Eye (tissue), 1 donor: ENCODE measurements at places on chromosomes 16 and 17.

GRCh38 chr17:13202835-13203234 is 185.0 kb upstream of the ELAC2 start:
- DNase-seq = no peak

DNA sequence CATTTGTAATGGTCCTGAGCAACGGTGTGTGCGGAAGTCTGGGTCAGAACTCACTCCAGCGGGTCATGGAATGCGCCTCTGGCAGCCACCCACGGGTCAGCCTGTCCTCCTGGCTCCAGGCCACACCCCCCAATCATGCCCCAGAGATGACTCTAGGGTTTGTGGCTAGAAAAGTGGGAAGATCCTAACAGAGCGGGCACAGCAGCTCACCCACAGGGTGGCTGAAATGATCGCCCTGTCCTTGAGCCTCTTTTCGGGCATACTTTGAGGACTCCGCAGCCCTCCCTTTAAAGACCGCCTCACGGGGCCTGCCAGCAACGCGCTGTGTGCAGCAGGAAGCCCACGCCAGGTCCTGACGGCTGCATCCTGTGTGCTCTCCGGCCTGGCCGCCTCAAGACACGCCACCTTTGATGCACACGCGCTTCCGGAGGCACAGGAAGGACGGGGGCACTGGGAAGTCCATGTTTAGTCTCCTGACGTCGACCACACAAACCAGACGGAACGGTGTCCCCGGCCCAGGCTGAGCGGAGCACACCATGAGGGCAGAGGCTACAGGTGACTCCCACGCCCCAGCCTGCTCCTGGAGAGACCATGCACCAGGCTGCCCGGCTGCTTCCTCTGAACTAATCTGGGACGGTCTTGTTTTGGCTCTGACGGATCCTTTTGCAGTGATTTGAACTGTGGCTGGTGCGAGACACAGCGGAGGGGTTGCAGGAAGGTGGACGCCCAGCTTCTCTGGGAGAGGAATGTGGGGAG is 92.9 kb downstream of the TBC1D16 start:
- DNase-seq = no peak

DNA sequence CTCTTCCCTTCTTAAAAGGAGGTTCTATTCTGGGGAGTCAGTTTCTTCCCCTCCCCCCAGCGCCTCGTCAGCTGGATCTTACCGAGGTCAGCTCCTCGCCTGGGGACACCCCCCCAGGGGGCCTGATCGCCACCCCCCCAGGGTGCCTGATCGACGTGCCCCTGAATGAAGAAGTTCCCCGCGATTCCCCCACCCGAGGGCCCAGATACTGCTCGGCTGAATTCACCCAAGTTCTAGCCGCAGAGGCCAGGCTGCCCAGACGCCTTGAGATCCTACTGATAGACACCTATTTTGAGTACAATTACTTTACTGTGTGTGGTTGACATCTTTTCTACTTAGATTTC is 1.4 kb downstream of the RAB11FIP3 start:
- DNase-seq = no peak

DNA sequence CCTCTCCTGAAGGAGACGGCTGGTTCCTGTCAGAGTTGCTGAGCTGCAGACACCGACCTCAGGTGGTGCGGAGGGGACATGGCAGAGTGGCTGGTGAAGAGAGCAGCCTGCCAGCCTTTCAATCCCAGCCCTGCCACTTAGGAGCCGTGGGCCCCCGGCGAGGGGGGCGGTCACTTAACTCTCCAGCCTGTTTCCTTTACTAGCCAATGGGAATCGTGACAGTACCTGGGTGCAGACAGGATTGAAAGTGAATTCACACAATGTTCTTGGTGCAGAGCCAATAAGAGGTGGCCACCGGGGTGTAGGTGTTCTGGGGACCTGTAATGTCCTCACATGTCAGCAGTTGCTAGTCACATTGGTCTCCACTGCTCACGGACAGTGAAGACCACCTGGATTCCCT is 13.5 kb downstream of the ACE start:
- DNase-seq = no peak

DNA sequence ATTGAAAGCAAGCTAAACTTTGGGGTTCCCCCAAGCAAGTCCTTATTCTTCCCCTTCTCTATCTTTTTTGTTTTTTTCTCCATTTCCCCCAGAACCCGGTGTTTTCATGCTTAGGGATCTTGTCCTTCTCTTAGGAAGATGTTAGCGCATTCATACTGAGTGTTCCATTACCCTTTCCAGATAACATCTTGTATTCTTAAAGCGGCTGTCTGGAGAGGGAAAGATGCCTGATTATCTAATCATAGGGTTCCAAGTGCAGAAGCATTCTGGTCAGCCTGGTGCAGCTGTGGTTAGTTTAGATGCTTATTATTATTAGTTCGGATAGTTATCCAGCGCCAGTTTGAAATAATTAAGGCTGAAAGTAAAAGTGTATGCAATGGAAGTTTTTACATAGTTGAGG is 2.0 kb downstream of the TOM1L1 start:
- DNase-seq = no peak

- DNase-seq = peak; percentile 61
These were observed at the start of gene FAM20A for GRCh38 chr17:68600931-68601564. TSS of gene FAM20A (minus strand) at chr17:68601367. CDS start at chr17:68600666, 701 bp downstream.

DNA sequence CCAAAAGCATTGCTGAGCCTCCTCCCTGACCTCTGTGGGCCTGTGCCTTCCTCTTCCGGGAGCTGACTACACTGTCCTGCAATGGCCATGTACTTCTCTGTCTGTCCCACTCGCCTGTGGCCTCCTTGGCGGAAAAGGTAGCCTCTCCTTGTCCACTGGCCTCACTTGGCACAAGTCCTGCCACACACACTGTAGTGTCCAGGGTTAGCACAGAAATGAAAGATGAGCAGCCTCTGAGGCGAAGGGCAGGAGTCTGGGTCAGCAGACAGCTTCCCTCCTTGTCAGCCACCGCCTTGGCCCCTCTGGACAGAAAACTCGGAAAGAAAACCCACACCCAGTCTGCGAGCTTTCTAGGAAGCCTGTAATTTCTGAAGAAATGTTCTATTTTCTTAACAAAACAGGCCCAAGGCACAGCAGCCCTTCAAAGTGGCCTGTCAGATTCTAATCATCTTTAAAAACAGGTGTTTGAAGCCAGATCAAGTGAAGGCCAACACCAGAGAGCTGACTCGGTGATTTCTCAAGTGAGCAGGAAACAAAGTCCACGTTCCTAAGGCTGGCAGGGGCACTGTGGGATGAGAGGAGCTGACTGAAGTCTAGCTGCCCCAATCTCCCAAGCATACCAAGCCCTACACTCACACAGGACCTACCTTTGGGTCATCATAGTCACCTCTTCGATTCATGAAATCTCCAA is 67.2 kb downstream of the GTF3C1 start:
- no peak for DNase-seq

GRCh38 chr17:66094727-66095126 is 97.2 kb downstream of the CEP112 start:
- DNase-seq = no peak

- no peak for DNase-seq
These were observed 320.1 kb downstream of the C16orf95 start for GRCh38 chr16:86997058-86997457.

- DNase-seq = no peak
These were observed 72.0 kb upstream of the DNAJA2 start for GRCh38 chr16:47045459-47045858.

DNA sequence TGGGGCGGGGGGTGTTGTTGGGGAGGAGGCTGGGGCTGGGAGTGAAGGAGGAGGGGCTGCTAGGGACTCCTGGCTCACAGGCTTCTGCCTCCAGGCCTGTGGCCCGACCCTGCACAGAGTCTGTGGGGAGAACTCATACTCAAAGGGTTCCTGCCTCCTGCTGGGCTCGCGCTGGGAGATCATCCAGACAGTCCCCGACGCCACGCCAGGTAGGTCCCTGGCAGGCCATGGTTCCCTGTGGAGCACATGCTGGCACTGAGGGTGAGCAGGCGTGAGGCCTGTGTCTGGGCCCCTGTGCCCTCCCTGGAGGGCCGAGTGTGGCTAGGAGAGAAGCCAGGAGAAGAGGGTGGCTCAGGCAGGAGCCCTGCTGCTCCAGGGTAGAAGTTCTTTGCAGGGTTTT is 4.6 kb downstream of the ITGAD start:
- DNase-seq = no peak

- peak; percentile 98 for DNase-seq
These were observed 64.5 kb downstream of the CYLD start for GRCh38 chr16:50806099-50807062.

GRCh38 chr17:48717367-48718226 is 4.7 kb downstream of the PRAC1 start:
- DNase-seq = peak; percentile 57

DNA sequence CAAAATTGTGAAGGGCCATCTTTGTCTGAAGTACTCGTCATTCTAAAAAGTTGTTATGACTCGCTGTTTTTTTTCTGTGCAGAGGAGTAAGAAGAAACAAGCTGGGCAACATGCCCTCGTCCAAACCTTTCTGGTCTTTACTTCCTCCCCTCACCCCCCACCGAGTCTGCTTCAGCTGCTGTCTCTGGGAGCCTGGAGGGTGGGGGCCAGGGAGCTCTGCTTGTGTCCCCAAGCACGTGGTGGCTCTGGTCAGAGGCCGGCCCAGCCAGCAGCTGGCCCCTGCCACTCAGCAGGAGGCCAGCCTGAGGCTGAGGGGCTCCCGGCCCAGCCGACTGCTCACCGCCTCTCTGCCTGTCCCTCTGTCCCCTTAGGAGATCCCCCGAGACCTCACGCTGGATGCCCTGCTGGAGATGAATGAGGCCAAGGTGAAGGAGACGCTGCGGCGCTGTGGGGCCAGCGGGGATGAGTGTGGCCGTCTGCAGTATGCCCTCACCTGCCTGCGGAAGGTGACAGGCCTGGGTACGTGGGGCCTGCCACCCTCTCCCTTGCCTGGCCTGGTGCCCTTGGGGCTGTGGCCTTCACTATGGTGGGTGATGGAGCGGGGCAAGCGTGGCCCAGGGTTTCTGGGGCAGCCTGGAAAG is 53.7 kb upstream of the LGALS9 start:
- DNase-seq = peak; percentile 75

DNA sequence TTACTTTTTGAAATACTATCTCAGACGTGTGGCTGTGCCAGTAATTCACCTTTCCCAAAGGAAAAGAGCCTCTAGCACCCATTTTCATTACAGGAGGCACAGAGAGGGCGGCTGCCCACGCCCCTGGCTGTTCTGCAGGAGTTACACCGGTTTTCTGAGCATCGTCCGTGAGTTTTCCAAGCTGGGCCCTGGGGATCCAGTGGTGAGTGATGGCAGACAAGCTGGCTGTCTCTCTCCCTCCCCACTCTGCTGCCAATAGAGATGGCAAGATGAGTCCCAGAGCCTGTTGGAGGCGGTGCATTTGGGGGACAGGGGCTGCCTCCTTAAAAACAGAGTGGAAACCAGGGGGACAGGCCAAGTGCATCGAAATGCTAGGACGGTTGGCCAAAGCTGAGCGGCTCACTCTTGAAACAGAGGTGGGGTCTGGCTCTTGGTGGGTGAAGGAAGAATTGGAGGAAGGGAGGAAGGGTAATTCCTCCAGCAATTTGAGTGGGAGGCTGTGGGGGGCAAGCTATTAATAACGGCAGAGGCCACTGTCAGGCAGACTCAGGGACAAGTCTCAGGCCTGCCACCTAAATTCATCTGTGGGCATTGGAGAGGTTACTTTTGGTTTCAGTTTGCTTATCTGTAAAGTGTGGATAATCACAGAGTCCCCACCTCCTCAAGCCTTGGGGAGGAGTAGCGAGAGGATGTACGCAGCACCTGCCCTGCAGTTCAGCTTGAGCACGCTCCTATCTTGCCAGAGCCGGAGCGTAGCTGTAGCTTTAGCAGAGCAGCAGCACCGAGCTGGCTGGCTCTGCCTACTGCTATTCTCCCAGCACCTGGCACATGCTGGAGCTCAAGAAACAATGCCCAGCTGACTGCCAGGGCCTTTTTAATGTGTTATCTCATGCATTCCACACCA is 7.5 kb upstream of the NOS2 start:
- DNase-seq = no peak

DNA sequence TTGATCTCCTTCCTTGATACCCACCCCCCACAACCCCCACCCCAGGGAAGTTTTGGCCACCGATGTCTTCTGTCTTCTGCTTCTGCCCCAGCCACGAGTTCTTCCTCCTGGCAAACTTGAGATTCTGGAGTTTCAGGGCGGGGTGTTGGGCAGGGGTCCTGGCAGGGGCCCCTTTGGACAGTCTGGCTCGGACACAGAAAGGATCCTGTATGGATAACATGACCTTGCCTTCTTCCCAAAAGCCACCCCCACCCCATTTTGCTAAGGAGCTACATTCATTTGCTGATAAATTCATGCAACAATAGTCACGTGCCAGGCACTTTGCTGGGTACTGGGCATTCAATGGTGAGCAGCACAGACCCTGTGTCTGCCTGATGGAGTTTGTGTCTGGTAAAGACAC is 5.9 kb upstream of the COL1A1 start:
- peak; percentile 6 for DNase-seq

DNA sequence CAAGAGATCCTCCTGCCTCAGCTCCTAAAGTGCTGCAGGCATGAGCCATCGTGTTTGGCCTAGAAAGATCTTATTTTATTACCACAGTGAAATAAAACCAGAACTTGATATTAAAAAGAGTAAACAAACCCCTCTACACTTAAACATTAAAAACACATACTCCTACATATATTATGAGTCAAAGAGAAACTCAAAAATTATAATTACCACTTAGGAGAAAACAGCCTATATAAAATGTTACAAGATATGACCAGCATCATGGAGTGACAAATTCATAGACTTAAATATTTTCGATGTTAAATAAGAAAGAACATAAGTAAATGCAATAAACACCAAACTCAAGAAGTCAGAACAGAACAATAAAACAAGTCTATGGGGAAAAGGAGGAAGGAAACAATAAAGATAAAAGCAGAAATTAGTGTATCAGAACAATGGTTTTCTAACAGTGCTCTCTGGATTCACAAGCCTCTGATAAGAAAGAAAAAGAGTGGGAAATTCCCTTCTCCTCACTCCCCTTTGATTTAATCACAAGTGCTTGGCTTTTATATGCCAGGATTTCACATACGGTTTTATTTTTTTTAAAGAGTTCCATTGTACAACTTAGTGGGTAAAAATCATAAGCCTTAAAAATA is 23.0 kb downstream of the SKAP1 start:
- DNase-seq = no peak

DNA sequence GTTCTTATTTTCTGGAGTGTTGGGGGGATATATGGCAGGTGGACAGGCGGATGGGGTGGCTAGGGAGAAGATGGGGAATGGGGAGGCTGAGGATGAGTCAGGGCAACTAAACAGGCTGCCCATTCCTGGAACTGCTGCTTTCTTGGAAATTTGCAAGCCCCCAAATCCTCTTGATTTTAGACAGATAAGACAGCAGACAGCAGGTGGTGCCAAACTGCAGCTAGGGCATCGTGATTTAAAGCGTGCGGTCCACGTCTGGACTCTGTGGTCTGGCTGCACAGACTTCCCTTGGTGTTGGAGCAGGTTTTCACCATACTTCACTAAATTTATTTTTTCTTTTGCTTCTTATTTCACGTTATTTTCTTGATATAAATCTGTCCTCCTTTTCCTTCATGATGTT is 10.9 kb upstream of the KRT24 start:
- DNase-seq = no peak

DNA sequence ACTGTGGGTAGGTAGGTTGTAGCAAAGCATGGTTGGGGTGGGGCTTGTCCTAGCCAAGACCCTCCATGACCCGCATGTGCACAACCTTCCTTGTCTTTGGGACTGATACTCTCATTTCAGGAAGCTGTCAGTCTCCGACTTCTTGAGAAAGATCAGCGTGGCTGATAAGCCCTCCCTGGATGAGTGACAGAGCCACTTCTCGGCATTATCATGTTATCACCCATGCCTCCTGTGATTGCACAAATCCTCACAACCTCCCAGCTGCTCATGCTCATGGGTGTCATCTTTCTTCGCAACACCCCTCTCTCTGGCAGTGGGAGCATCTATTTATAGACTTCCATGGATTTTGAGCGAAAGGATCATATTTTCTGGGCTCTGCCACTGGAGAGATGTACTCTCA is 314.2 kb downstream of the FOXL1 start:
- no peak for DNase-seq
